ENCODE measurements at places on chromosomes 3 and 15. TPM values are rescaled to one million over a fixed set of nuclear protein-coding genes. Genes with fewer than 3 reads are reported as not detected.
A peak's percentile ranks its signal among the peaks of the same experiment; 100 is the strongest.

- DNase-seq = no peak
These were observed 26.5 kb downstream of the MEF2A start for GRCh38 chr15:99592145-99592791.

Gene RLBP1
- not detected for total RNA-seq

GRCh38 chr15:90571063-90571541 is 41.4 kb downstream of the CRTC3 start:
- DNase-seq = peak; percentile 60

- no peak for DNase-seq
These were observed 97.2 kb upstream of the TSPAN3 start for GRCh38 chr15:77168141-77168540.

Gene PAK6
- total RNA-seq = 0.80 TPM

GRCh38 chr15:57541805-57542504 is 49.7 kb upstream of the MYZAP start:
- no peak for DNase-seq

- DNase-seq = no peak
These were observed 275.4 kb downstream of the NEK10 start for GRCh38 chr3:27093771-27094170.

- DNase-seq = no peak
These were observed 3.8 kb upstream of the PLXNA1 start for GRCh38 chr3:126979046-126979628.

Gene GJD2
- not detected for total RNA-seq

DNA sequence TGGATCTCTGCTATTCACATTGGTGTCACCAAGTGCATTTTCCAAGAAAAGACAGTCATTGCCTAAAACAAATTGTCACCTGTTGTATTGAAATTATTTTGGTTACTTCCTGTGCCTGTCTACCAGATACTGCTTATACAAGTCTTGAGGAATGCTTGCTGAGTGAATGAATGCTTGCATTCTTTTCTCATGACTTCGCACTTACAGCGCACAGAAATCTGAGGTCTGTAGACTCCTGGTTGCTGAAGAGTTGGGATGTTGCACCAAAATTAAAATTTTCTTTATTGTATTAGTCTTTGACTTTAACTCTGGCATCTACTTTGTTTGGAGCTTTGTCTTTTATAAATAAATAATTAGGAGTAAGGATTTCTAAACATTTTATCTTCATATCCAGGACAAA is 28.4 kb downstream of the SH3GL3 start:
- no peak for DNase-seq

Gene CLRN1
- not detected for total RNA-seq

GRCh38 chr15:98807262-98807661 is 158.9 kb downstream of the IGF1R start:
- DNase-seq = no peak

DNA sequence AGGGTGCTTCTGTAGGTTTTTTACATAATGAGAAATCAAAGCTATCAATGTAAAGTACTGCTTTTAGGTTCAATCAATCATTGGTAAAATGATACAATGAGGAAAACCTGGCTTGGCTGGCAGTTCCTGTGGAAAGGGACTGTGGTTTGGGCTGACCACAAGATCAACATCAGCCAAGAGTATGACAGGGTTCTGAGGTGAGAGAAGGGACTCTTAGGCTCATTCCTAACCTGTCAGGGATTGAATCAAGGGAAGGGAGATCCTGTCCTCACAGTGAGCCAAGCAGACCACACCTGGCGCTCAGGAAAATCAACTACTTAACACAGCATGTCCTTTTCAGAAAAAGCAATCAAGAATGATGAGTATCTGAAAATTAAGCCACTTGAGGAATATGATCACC is 111.1 kb downstream of the MAGI1 start:
- peak; percentile 35 for DNase-seq
